ENCODE measurements at places on chromosomes 6 and 20. TPM values are rescaled to one million over a fixed set of nuclear protein-coding genes. Genes with fewer than 3 reads are reported as not detected.

Gene RIMS1
- 0.43 TPM for total RNA-seq

DNA sequence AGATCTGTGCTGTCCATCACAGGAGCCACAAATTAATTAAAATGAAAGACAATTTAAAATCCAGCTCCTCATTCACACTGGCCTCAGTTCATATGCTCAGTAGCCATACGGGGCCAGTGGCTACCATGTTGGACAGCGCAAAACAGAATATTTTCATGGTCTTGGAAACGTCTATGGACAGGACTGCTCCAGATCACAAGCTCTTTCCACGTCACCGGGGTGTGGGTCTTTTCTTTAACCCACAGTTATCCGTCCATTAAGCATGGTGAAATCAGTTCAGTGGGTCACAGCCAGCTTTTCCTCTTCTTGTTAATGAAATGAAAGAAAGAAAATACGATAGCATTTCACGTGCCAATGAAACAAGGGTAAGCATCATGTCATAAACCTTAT lies 24.1 kb downstream of the GFOD1 start:
- DNase-seq, result no peak

Gene TEAD3
- total RNA-seq, result 32.1 TPM

- DNase-seq, result no peak
Observed at GRCh38 chr20:45969712-45970634, 2.0 kb downstream of the ZNF335 start.

DNA sequence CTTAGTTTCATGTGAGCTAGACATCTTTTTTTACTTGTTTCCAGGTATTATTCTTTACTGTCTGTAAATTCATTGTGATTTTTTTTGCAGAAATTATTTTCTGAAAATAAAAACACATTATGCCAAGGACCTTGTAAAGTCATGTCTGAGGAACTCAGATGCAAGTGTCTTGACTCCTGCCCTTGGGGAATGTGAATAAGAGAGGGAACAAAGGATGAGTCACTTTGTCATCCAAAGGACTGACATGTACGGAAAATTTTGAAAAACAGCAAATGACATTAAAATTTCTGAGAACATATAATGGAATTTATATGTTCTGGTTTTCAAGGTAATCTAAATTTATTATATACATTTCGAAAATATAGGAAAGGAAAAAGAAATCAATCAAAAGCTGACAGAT lies 660.4 kb downstream of the CD109 start:
- no peak for DNase-seq

DNA sequence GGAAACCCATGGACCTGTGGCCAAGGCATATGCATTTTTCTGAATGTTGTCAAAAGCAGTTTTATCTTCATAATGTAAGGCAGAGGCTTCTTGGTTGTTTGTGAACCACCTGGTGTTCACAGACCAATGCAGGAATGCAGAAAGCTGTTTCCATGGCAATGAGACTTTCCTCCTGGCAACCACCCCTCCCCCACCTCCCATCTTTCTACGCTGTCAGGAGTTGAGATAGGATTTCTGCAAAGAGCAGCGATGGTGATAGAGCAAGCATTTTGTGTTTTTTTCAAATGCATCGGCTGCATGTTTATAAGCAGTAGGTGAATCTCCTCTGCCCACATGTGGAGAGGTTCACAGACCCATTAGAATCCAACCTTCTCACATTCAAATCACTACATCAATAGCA lies 114.1 kb upstream of the SMLR1 start:
- DNase-seq, result no peak

Gene SLC17A9
- total RNA-seq, result 28.1 TPM

Gene RBM39
- 221 TPM for total RNA-seq

Gene GMPR
- total RNA-seq, result 2.3 TPM

- DNase-seq, result no peak
Observed at GRCh38 chr20:53748176-53748575, 154.5 kb upstream of the ZNF217 start.

DNA sequence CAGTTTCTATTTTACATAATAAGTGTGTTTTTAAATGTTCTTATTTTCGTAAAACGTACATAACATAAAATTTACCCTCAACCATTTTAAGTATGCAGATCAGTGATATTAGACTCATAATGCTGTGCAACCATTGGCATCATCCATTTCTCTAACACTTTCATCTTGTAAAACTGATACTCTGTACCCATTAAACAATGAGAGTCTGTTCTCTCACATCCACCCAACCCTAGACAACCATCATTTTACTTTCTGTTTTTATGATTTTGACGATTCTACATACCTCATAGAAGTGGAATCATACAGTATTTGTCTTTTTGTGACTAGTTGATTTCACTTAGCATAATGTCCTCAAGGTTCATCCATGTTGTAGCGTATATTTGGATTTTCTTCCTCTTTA lies 140.4 kb downstream of the TINAG start:
- no peak for DNase-seq

DNA sequence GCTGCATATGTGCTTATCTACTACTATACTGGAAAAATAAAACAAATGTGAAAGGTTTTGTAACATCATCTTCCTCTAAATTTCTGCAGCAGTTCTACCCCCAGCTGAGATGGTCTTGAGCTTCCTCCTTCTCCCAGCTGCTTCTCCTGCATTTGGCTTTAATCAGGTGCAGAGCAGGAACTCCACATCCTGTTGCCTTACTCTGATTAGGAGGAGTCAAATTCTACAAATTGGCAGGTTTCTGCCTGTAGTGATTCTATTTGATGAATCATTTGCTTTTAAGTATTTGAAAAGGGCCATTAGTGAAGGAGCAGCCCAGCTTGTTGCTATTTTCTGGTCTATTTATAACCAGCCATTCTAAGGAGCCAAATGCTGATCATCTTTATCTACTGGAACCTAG lies 224.5 kb downstream of the GMDS start:
- no peak for DNase-seq

DNA sequence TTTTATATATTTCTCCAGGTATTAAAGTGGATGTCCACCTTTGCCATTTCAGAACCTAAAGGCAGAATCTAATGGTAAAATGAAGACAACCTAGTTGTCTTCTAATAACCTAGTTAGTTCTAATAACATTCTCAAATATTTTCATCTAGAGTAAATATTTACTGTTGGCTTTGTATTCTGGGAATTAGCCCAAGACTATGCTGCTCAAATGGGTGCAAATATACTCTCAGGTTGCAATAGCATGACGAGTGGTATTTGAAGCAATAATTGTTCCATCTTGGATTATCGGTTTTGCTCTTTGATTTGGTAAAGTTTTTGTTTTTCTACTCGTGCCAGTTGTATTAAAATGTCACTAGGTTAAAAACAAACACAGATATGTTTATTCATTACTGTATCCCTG lies 21.0 kb upstream of the RSPH4A start:
- DNase-seq, result no peak

DNA sequence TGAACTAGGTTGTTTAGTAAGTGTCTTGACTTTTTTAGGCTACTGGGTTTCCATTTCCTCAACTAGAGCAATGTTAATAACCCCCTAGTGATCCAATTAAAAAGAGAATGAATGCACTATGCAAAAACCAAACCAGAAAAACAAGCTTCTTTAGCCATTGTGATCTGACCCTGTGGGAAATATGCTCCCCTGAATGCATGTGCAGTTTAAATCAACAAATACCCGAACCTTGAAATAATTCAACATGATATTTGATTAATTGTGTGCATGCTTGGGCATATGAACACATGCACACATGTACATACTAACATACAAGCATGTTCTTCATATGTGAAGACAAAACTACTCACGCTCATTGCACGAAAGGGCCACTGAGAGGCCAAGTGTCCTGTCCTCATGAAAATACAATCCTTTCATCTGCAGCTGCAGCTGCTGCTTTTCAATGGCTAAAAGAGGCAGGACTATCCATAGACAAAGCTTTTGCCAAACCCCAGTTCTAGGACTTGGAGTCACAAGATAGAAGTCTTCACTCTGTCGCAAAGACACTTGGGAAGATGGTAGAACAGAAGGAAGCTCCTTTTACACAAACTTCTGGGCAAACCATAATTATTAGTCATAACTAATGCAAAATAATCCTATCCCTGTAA lies 207.1 kb upstream of the POU3F2 start:
- DNase-seq, result no peak

- DNase-seq, result peak; percentile 36
Observed at GRCh38 chr20:64065974-64066343, 3.0 kb downstream of the TCEA2 start.

Gene TINAG
- total RNA-seq, result 41.6 TPM

DNA sequence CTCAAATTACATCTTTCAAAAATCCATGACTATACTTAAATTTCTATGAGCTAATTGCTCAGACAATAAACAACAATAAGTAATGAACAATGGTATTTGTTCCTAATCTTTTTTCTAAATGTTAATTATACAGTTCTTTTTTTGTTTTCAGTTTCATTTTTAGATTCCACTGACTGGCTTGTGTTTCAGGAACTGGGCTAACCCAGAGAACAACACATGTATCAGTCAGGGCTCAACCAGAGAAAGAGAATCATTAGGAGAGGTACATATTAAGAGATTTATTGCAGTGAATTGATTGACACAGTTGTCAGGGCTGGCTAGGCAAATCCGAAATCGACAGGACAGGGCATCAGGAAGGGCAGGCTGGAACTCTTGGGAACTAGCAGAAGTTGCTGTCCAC lies 182.8 kb downstream of the GRM1 start:
- no peak for DNase-seq

Gene VEGFA
- 107 TPM for total RNA-seq

GRCh38 chr6:128240024-128240428 lies 280.4 kb downstream of the PTPRK start:
- DNase-seq, result no peak

Gene BMP7
- total RNA-seq, result 0.34 TPM

DNA sequence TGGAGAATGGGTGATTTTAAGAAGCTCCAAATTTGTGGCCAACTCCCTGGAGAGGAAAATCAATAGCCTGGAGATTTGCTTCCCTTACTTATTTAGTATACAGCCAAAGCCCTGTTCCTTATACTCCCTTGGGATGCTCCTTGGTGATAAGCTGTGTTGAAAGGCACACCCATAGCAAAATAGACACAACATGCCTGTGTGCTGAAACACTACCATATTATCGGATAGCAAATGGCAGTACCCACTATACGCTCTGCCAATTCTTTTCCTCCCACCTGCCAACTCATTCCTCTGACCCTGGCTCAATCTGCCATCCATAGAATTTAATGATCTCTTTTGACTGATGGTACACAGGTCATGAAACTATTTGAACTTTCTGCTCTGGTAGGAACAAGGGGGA lies 98.2 kb downstream of the CLIC5 start:
- no peak for DNase-seq

GRCh38 chr20:8953300-8953699 lies 115.6 kb upstream of the PLCB4 start:
- DNase-seq, result no peak

DNA sequence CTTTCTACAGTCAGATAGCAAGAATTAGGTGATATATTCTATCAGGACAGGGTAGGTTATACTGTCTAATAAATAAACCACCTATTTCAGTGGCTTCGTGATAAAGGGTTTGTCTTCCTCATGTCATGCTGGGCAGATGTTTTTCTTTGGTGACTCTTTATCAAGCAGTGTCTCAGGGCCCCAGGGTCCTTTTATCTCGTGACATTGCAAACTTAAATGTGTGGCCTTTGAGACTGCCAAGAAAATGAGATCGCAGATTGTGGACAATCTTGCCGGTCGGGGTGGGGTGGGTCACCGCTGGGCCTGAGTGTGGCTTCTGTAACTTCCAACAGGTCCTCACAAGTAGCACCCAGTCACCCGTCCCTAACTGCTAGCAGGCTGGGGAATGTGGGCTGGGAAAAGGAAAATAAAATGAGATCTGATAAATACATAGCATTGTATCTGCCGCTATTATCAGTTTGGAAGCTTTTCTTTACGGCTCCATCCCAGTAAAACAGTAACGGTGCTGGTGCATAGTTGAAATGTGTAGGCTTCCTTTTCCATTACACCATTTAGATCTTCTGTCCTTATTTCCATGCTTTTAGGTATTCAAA lies 50.5 kb upstream of the BMP6 start:
- no peak for DNase-seq

Gene C6orf58
- not detected for total RNA-seq

DNA sequence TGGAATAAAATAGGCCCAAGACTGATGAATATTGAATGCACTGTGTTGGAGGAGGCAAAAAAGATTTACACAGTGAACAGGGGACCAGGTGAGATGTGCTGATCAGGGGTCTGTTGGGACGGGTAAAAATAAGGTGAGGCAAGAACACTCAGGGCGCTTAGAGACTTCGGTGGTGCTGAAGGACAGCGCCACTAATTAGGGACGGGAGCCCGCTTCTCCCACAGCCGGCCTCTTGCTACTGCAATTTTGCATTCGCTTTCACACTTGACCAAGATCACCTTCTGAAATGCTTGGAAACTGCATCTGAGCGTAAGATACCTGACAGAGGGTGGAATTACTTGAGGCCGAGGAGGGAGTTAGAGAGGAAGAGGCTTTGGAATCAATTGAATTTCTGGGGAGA lies 7.3 kb downstream of the TFAP2D start:
- DNase-seq, result no peak

- DNase-seq, result no peak
Observed at GRCh38 chr20:34729416-34729815, 25.3 kb downstream of the TP53INP2 start.

DNA sequence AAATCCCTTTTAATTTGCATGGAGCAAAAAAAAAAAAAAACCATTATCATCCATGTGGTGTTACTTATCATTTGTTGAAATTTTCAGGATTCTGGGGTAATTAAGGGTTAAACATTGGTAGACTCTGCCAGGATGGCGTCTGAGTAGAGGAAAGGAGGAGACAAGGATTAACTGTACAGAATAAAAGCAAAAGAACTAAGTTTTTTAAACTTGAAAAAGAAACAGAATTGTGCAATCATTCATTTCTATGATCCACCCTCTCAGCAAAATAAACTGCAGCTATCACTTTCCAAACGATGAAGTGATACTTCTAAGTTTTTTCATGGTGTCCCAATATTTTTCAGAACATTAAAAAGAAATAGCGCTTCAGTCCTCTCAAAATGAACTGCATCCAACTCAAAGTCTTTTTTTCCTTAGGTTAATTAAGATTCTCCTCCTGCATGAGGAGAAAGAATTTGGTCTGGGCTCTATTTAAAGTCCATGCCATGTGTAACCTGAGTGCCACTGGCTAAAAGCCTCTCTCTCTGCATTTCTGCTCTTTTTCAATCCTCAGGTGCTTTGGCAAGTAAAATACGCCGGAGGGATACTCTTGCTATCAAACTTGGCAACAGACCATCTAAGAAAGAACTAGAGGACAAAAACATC lies 69.5 kb upstream of the LTV1 start:
- DNase-seq, result no peak

Gene ZC2HC1B
- total RNA-seq, result not detected

GRCh38 chr6:85680388-85680787 lies 37.7 kb upstream of the SYNCRIP start:
- no peak for DNase-seq
